ENCODE measurements at places on chromosomes 5 and 9.

DNA sequence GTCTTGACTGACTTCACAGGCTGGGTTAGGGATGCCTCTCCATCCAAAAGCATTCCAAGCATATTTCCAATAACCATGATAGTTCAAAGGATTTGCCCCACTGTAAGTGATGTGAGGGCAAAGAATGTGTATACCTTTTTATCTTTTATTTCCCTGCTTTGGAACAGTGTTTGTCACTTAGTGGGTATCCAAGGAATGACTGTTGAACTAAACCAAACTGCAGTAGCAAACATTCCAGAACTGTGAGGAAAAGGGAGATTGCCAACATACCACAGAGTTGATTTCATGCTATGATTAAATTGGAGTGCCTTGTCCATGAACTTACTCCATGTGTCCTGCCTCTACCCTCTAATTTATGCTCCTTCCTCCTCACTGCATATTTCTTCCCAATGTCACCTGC, 400.0 kb downstream of the KIAA0825 start:
- no peak for DNase-seq

DNA sequence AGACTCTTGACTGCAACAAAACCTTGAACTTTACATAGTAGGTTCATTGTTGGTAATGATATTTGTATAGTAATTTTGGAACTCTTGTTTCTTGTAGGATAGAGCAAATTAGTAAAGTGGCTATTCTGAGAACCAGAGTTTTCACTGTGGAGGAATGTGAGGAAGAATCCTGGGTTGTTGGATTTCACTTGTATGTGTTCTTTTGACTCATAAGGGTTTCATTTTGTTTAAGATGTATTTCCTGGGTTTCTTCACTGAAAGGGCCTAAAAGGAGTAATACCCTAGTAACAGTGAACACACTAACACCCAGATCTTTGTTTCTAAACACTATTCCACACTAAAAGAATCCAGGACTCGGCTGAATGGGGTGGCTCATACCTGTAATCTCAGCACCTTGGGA, 20.1 kb downstream of the TTC1 start:
- DNase-seq: no peak

DNA sequence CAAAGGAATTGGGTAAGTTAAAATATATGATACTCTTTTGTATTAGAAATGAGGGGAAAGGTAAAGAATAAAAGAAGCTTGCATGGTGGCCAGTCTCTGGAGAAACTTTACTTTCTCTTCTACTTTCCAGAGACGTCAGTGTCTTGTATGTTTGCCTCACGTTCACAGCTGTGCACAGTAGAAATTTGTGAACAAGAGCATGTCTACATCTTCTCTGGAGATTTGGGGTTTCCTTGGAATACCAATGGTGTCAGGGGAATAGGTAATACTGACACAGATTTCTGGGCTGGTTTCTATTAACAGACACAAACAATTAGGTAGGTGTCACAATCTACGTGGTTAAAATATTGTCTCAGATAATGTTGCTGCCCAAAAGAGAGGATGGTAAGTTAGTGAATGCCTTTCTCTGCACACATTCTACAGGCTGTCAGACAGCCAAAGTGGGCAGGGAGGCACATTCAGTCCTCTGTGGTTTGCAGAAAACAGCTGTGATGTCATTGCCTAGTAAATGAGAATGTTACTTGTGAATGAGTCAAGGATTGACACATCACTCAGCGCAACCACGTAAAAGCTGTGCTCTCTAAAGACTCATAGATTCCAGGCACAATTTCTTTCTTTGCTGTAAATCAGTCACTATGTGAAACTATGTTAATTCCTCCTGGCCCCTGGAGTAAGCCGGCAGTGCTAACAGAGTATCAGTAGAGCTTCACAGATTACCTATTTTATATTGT, 397.1 kb downstream of the MAN2A1 start:
- DNase-seq: no peak

DNA sequence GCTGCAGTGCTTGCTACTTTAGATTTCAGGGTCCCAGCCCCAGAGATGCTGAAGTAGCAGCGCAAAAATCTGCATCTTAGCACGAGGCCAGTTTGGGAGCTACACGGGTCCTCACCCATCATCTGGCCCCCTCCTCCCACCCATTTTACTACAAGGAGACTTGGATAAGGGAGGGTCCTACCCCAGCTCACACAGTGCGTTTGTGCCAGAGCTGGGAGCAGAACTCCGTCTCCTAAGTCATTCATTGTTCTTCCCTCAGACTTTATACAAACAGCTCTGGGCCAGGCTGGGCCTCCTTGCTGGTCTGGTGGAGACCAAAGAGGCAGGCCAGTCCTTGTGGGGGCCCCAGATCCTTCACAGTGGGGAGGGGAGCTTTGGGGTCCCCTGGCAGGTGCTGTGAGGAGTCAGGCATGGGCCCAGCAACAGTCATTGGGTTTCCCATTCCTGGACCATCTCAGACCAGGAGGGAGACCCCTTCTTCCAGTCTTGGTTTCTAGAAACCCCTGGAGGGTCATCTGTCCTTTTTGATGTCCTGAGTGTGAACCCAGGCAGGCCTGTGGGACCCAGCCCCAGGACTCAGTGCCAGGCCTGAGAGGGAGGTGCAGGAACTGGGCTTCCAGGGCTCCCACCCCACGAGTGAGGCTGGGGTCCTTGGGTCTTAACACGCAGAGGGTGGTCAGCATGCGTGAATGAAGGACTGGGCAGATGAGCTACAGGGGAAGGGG, 2.3 kb upstream of the IL17B start:
- no peak for DNase-seq

GRCh38 chr9:7788772-7789171, 10.8 kb downstream of the DMAC1 start:
- DNase-seq: no peak

DNA sequence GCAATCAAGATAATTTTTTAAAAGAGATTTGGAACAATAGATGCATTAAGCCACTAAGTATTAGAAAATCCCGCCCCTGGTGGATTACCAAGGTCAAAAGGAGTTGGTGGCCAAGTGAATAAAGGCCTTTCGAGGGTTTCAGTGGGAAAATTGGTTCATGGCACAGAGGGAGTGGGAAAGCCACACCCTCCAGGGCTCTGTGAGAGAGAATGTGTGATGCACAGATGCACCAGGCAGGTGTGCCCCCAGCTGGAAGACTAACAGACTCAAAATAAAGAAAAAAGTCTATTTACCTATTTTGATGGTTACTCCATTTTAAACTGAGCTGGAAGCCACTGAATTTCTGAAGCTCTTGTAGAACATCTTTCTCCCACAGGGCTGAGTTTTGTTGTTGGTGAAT, 278.0 kb downstream of the DRD1 start:
- DNase-seq: no peak

DNA sequence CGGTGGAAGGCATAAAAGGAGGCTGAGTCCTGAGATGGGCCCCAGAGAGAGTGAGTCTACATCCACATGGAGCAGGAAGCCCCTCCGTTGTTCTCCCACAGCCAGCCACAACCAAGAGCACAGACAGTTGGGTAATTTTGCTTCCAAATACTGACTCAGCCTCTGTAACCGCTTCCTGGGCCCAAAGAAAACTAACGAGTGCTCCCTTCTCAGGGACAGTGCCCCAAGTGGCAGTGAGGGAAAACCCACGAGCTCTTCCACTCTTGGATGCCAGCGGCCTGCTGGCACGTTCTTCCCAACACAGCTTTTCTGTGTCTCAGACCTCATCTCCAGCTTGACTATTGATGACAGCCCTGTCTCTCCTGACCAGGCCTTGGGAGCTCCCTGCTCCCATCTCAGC, 207.6 kb downstream of the FSTL4 start:
- no peak for DNase-seq

GRCh38 chr9:71690689-71691435, 77.5 kb downstream of the CEMIP2 start:
- no peak for DNase-seq
